ENCODE measurements at places on chromosomes 1 and 21.

DNA sequence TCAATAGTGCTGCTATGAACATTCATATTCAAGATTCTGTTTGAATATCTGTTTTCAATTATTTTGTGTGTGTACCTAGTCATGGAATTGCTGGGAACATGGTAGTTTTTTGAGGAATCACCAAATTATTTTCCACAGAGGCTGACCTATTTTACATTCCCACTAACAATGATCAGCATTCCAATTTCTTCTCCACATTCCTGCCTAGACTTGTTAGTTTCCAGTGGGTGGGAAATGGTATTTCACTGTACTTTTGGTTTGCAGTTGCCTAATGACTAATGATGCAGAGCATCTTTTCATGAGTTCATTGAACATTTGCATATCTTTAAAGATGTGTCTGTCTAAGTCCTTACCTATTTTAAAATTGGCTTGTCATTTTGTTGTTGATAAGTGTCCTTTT is 1182.6 kb upstream of the B3GALT2 start:
- no peak for DNase-seq

DNA sequence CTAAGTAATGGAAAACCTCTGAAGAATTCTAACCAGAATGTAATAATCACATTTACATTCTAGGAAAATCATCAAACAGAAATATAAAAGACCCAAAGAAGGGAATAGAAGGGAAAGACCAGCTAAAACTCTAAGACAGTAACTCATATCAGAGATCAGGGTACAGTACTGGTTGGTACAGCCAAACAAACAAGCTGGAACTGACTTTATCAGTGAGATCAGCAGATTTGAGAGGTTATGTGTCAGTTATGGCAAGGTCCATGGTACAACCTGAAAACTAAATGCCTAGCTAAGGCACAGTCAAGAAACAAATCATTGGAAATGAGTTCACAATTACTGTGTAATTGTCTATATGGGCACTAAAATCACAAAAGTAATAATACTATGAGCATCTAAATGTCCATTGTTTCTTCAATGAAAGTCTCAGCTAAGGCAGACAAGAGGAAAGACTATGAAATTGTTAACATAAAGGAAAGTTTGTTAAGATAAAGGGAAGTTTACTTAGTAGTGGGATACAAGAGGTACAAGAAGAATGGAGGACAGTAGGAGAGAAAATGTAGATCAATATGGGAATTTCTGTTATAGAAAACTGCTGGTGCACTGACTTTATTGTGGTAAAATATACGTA is 75.8 kb downstream of the TRIM33 start:
- peak; percentile 29 for DNase-seq

- no peak for DNase-seq
These were observed 27.0 kb downstream of the ANKRD13C start for GRCh38 chr1:70327306-70328076.

DNA sequence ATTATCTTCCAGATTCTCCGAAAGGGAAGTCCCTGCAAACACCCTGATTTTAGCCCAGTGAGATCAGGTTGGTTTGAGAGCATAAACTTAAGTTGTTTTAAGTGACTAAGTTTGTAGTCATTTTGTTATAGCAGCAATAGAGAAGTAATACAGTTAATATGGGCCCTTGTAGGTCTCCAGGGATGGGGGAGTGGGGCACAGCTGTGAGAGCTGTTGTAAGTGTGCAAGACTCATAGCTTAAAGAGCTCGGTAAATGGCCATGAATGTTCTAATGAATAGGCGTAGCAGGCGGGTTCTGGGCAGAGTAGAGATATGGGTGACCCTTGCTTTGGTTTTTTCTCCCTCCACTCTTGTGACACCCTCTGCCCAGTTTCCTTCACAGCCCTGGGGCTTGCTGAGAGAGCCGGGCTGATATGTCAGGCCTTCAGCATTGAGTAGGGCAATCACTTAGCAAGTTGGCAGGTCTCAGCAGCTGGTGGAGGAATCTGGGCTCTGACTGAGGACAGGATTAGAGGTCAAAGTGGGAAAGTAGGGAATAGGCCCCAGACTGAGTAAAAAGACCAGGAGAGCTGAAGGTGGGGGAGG is 16.0 kb upstream of the ID3 start:
- no peak for DNase-seq

DNA sequence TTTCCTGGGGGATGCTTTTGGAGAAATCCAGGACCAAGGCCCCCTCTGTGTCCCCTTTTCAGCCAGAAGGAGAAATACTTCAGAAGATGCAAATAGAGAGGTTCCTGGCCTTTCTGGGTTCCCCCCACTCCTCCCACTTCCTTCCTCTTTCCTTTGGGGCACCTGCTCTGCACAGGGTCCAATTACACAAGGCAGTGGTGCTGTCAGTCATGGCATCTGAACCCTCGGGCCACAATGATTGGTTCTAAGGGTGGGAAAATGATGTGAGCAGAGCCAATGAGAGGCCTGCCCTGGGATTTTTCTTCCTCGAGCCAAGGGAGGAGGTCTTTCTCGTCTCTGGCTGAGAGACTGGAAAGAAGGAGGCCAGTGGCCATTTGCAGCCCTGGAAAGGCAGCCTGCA is 282.2 kb downstream of the NPHP4 start:
- DNase-seq, result no peak

GRCh38 chr1:67836769-67837168 is 3.5 kb upstream of the GNG12 start:
- no peak for DNase-seq

DNA sequence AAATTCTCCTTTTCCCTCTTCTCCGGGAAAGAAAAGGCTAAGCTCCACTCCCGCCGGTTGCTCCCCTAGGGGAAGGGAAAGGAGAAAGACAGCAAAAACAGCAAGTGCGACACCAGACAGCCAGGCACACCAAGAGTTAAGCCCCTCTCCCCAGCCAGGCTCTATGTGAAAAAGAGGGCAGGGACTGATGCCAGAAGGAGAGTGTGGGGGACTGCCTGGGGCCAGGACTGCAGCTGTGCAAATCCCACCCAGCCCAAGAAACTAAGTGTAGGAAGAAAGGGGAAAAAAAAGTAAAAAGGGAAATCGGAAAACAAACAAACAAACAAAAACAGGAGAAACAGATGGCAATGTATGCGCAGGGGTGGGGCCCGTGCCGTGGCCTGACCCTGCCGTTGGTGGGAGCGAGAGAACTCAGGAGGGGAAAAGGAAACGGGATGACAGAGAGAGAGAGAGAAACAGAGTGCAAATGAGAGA is 27.7 kb upstream of the FMO1 start:
- no peak for DNase-seq

GRCh38 chr1:154623358-154623757 is 15.4 kb upstream of the ADAR start:
- no peak for DNase-seq

DNA sequence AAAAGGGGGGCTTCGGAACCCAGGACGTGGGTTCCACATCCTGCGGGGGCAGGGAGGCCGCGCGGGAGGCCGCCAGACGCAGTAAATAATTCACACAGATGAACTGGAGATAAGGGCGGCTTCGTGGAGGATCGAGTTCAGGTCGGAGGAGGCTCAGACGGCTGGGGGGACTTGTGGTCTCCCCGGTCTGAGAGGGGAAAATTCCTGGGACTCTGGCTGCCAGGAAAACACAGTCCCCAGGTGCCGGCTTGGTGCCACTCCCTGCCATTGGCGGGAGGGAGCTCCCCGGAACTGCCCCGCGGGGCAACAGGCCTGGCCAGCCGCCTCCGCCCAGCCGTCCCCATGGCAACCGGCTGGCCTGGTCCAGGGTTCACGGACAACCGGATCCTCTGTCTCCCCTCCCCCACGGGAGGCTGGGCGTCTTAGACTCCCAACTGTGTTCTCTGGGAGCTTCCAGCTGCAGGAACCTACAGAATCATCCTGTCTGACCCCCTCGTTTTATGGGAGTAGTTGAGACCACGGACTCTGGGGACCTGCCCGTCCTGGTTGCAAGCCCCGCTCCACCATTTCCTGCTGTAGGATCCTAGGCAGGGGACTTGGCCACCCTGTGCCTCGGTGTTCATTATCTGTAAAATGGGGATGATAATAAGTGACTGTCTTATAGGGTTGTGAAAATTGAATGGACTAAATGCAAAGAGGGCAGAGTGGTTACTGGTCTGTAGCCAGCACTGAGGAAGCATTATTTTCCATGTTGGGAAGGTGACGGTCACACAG is 9.6 kb downstream of the CAMK2N1 start:
- peak; percentile 98 for DNase-seq

GRCh38 chr1:71357708-71358107 is 276.9 kb upstream of the ZRANB2 start:
- DNase-seq, result no peak

DNA sequence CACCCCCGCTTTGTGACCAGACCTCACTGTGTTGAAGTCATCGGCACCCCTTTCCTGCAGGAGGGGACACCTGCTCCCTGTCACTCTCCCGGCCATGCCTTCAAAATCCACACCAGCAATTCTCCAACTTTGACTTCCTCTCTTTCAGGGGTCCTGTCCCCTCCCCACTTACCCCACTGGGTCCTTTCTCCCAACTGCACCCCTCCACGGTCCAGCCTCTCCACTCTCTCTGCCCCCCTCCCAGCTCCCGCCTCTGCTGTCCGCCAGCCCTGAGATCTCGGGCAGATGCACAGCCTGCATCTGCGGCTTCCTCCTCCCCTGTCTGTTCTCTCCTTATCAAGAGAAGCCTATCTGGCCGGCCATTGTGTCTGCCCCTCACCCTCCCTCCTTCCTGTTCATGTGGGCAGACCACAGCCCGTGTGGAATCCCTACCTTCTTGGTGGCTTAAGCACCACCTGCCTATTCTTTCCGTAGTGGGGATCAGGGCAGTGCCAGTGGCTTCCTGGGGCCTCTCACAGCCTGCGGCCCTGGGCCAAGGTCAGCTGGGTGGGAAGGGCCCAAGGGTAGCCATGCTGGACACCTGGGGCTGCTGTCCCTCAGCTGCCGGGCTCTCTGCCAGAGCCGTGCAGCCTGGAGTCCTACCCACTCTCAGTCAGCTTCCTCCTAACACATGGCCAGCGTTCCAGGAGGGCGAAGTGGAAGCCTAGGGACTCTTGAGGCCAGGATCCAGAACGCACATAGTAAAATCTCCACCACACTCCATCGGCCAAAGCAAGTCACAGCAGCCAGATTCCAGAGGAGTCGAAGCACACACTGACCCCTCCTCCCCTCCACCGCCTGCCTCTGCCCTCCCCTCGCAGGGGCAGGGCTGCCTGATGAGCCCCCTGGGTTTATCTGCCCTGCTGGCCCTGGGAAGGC is 5.1 kb upstream of the HES4 start:
- DNase-seq, result peak; percentile 68

- DNase-seq, result no peak
These were observed 4.7 kb upstream of the THEM5 start for GRCh38 chr1:151858030-151858746.

DNA sequence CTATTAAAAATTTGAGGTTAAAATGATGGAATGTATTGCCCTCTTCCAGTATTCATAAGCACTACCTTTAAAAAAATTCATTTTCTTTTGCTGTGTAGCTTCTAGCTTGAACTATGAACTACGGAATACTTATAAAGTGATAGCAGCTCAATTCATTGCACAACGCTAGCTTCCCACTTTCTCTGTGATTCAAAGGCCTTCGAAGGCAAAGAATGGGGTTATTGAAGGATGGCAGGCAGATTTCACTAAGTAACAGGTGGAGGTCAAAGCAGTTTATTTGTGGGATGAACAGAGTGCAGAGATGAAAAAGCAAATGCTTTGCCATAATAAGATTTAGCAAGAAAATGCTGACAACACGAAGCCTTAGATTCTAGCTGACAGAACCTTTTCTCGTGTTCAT is 290.6 kb downstream of the NFIA start:
- peak; percentile 17 for DNase-seq

DNA sequence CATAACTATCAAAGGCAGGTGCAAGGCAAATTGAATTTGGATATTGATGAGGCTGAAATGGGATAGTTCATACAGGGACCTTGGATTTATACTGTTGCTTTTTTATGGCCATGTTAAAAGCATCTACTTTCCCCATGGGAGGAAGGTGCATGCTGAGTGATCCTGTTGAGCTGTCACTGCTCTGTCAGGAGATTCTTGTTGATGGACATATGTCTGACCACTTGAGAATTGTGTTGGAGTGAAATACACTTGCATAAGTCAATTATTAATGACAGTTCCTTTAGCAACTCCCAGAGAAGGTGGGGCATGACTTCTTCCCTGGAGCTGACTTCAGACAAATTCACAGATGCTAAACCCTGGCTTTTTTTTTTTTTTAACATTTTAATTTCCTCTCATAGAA is 58.4 kb upstream of the DYNLT5 start:
- DNase-seq, result no peak

DNA sequence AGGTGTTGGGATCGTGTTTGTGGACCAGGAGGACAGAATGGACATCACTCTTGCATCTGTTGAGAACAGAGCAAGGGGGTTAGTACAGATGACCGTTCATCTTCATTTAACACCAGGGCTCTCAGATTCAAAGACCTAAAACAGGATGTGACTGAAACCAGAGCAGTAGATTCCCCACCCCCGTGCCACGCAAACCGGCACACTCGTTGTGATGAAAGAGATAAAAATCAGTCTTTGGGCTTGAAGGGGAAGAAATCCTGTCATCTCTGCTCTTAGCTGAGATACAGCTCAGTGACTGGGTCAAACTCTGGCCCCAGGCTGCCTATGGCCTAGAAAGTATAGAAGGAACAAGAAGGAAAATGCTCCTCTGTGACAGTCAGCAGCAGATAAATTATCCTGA is 146.2 kb upstream of the KRTAP19-8 start:
- DNase-seq, result no peak

- no peak for DNase-seq
These were observed 588.3 kb downstream of the LMO4 start for GRCh38 chr1:87916965-87917364.

- DNase-seq, result no peak
These were observed 8.0 kb upstream of the RNPC3 start for GRCh38 chr1:103517380-103518047.
